ENCODE measurements at places on chromosomes 5 and 9.
A peak's percentile ranks its signal among the peaks of the same experiment; 100 is the strongest.

DNA sequence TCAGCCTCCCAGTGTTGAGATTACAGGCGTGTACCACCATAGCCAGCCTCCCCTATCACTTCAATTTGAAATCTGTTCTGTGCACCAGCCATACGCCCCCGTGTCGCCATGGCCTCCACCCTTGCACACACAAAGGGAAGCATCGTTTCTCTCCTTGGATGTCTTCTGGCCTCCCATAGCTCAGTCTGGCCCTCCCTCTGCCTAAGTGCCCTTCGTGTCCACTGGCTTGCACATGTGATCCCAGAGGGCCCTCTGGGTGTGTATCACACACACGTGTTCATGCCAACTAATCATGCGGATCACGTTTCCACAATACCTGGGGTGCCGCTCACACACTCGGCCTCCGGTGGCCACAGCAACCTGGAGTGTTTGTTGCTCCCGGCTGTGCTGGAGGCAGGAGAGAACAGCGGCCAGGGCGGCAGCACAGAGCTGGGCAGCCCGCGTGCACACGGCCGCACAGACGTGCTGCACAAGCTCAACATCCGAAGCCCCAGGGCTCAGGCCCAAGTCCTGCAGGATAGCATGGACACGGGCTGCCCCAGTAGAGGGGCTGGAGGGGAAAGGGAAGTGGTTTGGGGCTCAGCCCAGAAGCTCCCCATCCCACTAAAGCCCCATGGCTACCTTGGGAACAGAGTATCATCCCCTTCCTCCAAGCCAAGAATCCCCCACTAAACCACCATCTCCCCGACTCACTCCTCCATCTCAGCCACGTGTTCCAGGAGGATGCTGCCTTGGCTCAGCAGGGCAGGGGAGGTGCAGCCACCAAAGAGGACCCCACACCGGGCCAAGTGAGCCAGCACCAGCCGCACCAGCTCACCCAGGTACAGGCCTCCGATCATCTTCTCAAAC is 10.9 kb downstream of the HK3 start:
- DNase-seq: no peak

- DNase-seq: no peak
These were observed 20.5 kb downstream of the ZBTB34 start for GRCh38 chr9:126880947-126881332.

DNA sequence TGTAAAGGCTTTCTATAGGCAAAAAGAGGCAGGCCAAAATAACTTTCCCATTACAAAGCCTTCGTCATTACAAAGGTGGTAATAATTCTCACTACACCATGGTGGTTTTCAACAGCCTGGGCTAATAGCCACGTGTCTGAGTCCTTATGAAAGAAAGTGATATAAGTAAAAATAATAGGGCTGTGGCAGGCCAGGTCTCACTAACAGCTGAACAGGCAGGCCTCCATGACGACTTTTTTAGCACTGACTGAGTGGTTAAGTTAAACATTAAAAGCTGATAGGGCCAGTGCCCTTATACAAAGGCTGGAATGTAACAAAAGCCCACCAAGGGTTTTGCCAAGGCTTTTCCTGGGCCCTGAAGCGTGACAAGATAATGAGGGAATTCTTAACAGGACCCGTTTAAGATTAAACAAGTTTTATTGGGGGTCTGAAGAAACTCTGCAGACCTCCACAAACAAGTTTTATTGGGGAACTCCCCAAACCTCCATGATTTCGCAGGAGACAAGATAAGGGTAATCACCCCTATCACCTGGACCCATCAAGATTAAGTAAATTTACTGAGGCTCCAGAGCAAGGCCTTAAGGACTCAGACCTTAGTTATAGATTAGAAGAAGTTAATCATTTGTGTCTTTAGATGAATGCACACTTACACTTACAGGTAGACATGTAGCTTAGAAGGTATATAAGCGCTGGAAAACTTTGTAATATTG is 412.9 kb downstream of the CHSY3 start:
- no peak for DNase-seq

DNA sequence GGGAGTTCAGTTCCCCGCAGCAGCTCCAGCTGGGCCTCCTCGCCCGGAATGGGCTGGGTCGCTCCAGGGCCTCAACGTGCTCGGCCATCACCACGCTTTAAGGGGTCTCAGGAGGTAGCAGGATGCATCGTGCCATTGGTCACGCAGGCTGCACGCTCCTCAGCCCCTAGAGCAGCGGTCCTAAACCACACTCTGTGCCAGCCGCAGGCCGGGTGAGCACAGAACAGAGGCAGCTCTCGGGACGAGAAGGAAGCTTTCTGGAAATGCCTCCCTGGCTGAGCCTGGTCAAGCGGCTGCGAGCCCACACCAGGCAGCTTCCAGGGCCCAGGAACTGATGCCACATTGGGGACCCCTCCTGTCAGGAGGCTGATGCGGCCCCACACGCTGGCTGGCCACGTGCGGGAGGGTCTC is 39.3 kb upstream of the LPCAT1 start:
- DNase-seq: no peak

- no peak for DNase-seq
These were observed 4.3 kb upstream of the BOD1 start for GRCh38 chr5:173620784-173621183.

DNA sequence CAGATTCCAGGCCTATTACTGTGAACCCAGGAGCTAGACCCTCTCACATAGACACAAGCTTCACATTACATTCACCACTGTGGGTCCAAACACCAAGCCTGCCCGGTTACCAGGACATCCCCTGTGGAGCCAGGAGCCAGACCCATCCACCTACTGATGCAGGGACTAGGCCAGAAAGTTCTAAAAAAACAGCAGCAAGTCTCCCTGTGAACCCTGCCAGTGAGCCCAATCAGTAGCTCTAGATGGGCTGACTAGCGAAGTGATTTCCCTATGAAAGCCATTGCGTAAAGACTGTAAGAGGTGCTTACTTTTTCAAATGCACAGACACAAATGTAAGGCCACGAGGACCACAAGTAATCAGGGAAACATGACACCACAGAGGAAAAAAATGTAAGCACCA is 352.3 kb downstream of the TMEM161B start:
- no peak for DNase-seq

- no peak for DNase-seq
These were observed 199.6 kb downstream of the KCTD16 start for GRCh38 chr5:144370273-144370672.

GRCh38 chr9:121289772-121290370 is 21.9 kb downstream of the GSN start:
- no peak for DNase-seq

DNA sequence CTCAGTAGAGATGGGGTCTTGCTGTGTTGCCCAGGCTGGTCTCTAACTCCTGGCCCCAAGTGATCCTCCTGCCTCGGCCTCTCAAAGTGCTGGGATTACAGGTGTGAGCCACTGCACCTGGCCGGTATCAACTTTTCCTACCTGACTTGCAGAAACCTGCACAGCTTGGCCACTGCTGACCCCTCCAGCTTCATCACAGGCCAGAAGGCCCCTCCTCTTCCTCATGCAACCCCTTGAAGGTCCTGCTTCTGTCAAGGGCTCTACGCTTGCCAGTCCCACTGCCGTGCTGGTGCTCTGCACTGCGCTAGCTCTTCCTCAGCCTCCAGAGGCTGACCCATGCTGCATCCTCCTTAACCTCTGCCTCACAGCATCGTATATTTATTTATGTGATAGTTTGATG is 32.5 kb upstream of the RNU6ATAC start:
- DNase-seq: no peak

GRCh38 chr5:109644829-109645228 is 44.9 kb upstream of the MAN2A1 start:
- no peak for DNase-seq

DNA sequence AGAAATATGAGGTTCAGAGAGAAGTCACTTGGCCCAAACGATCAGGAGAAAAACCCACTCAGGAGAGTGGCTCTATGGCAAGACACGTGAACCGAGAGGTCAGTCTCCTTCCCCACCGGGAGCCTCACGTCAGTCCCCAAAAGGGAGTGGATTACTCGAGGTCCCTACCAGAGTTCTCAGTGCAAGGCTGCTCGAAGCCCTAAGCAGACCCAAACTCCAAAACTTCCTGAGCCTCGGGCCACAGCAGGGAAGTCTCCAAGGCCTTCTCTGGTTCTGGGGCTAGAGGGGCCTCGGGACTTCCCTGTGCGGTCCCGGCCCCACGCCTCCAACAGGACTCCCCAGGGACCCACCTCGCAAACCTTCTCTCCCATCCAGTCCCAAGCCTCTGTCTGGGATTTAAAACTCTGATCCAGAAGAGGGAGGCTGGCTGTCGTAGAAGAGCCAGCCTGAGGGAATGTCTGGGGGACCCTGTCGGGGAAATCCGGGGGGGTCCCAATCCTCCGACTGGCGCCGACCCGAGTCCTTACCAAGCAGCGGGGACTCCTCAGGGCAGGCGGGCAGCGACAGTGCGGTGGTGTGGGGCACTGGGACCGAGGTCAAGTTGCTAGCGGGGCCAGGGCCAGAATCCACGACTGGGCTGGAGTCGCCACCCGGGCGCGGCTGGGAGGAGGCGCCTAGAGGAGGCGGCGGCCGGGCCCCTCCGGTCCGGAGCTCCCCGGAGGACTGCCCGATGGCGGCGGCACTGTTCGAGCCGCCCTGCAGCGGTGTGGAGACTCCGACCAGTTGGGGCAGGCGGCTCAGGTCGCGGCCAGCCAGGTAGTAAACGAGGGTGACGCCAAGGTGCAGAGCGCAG is 679 bp downstream of the B4GALT1 start:
- DNase-seq: peak; percentile 36

GRCh38 chr5:124456249-124456648 is 290.2 kb downstream of the ZNF608 start:
- DNase-seq: no peak

- DNase-seq: no peak
These were observed 25.3 kb upstream of the ENHO start for GRCh38 chr9:34547960-34548611.

DNA sequence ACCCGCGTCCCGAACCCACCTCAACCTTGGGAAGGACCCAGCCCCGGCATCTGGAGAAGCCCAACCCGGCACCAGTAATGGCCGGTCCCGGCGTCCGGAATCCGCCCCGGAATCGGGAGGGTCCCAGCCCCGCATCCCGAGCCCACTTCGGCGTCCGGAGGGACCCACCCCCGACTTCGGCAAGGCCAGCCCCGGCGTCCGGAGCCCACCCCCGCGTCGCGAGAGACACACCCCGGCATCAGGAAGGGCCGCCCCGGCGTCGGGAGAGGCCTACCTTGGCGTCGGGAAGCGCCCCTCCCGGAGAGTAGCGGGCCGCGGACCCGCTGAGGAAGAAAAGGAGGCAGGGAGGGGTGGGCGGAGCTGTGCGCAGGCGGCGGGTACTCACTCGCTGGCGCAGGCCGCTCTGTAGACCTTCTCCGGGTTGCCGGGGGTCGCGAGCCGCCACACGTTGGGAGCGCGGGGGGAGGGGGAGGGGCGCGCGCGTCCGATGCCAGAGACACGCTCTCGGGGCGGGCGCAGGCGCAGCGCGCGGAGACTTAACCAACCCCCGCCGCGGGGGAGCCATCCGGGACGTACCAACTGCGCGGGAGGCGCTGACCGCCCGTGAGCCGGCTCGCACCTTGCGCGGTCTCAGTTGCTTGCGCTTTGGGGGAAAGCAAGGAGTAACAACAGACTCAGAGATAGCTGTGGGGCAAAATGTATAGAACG is at the start of gene UIMC1:
UIMC1 (minus strand) TSS at position 515 of the 708 bp plus-strand sequence. CDS start 24,164 bp downstream, outside the sequence.
- DNase-seq: peak; percentile 78

DNA sequence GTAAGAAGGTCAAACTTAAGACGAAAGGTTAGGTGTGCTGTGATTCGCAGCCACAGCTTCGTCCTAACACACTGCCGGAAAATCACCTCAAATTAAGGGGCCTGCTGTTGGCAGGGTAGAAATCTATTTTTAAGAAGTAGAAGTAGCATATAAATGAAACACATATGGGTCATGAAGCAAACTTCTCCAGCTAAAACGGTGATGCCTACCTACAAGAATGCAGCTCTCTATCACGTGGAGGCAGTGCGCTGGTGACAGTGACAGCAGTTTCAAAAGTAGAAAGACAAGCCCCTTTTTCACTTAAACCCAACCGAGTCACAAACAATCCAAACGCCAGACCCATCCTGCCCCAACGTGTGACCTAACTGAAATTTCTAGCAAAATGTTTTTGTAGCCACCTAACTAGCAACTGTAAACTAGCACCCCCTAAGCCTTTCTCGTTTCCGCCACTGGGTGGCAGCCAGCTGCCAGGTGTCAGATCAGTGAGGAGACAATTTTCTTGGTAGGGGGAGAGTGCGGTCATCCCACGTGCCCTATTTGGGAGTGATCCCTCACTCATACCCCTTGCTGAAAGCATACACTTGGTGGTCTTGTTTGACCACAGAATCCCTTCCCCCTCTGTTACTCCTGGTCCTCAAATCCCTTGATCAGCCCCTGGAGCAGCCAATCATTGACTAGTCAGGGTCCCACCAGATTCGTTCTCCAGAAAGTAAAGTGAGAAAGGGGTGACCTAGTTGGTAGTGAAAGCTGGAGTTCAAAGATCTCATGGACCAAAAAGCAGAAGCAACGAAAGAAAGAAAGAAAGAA is 71.8 kb upstream of the MAMDC2 start:
- DNase-seq: peak; percentile 14

GRCh38 chr9:13970426-13970825 is 343.5 kb downstream of the NFIB start:
- no peak for DNase-seq

DNA sequence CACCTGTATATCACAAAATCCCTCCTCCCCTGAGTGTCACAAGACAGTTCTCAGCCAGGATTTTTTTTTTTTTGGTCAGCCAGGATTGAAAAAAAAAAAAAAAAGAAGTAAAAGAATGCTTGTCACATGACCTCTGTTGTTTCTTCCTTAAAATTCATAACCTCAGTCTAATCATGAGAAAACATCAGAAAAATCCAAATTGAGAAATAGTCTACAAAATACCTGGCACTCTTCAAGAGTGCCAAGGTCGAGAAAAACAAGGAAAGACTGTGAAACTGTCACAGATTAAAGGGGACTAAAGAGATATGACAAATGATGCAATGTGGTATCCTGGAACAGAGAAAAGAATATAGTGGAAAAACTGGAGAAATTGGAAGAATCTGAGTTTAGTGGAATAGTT is 58.5 kb upstream of the SUB1 start:
- no peak for DNase-seq

DNA sequence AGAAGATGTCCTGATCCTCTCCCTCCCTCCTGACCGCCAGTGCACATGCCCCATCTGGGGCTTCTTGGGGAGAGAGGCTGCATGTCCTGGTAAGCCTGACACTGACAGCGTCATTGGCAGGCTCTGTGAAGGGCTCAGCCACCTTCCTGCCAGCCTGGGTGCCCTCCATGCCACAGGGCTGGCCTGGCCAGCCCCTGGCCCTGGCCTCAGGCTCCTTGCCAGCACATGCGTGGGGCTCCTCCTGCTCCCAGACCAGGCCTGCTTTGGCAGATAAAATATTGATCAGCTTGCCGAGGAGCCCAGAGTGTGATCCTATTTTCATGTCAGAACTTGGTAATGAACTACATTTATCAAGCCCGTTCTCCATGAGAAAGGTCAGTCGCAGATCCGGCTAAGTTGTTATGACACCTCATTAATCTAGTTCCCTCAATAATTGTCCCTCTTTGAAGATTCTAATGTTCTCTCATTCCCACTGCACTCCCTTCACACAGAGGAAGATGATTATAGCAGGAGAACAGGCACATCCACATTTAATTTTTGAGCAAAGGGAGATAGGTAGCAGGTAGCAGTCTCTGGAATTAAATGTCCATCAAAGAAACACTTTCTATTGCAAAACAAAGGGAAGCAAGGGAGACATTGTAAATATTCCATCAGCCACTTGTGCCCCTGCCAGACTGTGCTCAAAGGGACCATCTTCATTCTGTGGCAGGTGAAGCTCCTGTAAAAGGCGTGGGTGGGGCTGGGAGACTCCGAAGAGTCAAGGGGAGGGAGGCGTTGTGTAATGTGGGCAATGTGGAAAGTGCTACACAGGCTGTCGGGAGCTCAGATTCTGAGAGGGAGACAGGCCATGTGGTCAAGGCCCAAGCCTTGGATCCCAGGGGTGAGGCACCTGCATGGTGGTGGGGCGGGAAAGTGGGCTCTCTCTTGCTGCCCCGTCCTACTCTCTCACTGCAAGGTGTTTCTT is 272.0 kb downstream of the HSPA4 start:
- no peak for DNase-seq
